Tibial nerve (tissue), 4 donors: ENCODE measurements at places on chromosomes 7 and 10.
A peak's percentile ranks its signal among the peaks of the same experiment; 100 is the strongest.

DNA sequence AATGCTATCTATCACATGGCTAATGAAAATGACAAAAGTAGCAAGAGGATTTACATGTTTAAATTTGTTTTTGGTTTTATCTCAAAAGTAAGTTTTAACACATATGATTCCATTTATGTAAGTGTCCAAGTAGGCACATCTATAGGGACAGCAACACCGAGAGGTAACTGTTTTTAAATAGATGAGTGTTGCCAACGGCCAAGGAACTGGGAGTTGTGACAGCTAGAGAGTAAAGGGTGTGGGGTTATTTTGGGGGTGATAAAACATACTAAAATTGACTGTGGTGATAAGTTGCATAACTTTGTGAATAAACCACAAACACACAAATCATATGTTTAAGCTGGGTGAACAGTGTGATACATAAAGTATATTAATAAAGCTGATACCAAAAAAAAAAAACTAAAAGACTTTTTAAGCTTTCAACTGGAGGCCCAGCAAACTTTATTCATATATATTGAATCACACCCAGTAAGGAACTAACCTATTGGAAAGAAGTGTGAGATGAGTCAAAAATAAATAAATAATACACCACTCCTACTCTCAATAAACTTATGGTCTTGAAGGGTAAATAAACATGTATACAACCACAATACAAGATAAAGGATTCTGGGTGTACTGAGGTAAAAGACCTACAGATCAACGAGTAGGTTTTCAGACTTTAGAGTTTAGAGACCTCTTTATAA, 33.0 kb downstream of the LRRC72 start:
- DNase-seq: no peak

DNA sequence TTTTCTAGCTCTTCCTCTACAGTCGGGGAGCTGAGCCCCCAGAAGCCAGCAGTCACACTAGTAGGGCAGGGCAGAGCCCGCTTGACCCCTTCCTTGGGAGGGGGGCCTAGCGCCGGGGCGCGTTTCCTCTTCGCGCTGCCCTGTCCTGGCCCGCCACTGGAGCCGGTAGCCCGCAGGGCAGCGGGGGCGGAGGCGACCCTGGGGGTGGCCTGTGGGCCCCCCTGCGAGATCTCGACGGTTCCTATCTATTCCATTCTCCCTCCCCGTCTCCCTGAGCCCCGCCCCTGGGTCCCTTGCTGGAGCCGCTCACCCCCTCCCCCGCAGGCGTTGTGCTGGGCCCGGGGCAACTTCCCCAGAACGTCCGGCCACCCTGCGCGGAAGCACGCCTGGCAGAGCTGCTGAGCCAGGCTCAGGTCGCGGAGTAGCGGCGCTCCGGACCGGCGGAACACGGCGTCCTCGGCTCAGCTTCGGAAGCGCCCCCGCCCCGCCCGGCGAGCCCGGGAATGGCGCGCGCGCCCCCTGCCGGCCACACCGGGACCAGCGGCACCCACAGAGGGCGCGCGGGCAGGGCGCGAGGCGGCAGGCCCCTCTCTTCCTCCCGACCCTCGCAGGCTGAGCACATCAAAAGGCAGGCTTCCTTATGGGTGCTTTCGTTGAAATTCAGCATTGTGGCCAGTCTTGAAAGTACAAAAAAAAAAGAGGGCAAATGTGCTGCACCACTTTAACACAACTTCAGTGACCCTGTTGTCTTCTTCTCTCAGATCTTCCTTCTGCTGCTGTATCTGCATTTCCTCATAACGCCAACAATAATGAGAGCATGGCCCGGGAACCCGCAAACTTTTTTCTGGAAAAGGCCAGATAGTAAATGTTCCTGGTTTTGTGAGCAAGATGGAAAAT, 327.6 kb downstream of the TNS3 start:
- DNase-seq: peak; percentile 73

- no peak for DNase-seq
These were observed 441 bp upstream of the VENTX start for GRCh38 chr10:133237241-133237587.

DNA sequence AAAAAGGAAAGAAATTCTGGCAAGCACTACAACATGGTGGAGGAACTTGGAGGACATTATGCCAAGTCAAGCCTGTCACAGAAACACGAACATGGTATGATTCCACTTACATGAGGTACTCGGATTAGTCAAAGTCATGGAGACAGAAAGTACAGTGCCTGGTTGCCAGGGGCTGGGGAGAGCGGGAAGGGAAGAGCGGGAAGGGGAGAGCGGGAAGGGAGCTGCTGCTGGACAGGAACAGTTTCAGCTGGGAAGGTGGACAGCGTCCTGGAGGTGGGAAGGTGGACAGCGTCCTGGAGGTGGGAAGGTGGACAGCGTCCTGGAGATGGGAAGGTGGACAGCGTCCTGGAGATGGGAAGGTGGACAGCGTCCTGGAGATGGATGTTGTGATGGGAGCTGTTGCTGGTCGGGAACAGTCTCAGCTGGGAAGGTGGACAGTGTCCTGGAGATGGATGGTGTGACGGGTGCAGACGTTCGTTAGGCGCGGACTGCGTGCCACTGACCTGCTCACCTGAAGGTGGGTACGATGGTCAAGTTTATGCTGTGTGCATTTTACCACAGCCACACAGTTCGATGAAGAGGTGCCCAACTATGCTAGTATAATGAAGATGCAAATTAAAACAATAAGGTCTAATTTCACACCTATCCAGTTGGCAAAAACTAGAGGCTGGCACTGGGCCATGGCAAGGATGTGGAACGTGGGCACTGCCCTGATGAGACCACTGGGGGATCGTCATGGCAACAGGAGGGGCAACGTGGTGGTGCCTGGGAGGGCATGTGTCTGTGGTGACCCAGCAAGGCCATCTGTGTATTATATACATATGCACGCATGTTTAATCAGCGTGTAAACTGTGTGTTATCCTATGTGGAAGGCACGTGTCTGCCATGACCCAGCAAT, 103.8 kb downstream of the NKX6-2 start:
- DNase-seq: no peak

DNA sequence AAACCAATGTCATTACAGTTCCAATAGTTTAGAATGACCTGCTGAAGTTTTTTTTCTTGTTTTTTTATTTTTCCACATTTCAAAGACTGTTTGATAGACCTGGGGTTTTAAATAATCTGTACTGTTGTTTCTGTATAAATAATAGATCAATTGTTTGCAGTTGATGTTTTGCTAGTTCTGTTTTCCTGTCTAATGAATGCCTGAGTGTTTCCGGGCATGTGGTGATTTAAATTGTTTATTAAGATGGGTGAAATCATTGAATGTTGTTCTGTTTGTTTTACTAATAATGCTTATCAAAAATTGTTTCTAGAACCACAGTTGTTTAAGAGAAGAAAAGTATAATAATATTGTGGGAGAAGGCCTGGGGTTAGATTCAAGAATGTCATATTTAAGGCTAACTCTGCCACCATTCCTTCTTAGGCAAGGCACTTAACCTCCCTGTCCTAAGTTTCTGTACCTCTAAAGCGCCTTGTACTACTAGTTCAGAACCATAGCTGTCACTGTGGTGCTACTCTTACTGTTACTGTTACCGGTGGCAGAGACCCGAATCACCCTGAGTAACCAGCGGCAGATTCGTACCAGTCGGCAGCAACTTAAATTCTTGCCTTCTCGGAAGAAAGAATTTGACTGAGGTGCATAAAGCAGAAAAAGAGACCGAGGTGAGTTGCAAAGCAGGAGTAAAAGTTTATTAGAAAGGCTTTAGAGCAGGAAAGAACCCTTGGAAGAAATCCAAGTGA, 1014.1 kb downstream of the REEP3 start:
- DNase-seq: no peak

DNA sequence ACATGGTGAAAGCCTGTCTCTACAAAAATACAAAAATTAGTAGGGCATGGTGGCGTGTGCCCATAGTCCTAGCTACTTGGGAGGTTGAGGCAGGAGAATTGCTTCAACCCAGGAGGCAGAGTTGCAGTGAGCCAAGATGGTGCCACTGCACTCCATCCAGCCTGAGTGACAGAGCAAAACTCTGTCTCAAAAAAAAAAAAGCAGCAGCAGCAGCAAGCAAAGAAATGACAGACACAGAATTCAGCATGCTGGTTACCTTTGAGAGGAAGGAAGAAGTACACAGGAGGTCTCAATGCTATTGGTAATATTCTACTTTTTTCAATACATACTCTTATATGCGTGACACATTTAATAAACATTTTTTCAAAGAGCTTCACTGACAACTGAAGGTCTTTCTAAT, 81.3 kb downstream of the ZFAND4 start:
- DNase-seq: no peak

GRCh38 chr7:137625197-137625596, 221.6 kb downstream of the DGKI start:
- no peak for DNase-seq

DNA sequence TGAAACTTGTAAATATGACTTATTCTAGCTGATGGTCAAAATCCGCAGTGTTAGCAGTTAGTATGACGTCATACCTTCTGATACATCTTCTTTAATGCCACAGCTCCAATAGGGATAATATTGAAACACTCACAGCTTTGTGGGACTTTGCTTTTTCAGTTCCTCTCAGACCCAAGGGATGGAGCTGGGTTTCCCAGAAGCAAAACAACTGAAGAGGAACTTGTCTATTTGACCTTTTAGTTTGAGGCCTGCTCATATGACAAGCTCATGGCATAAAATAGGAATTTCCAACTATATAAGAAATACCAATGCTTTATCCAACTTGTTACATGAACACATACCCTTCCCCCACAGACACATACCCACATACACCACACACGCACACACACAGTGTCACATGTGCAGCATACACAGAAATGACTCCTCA, 31.6 kb upstream of the C10orf67 start:
- no peak for DNase-seq

DNA sequence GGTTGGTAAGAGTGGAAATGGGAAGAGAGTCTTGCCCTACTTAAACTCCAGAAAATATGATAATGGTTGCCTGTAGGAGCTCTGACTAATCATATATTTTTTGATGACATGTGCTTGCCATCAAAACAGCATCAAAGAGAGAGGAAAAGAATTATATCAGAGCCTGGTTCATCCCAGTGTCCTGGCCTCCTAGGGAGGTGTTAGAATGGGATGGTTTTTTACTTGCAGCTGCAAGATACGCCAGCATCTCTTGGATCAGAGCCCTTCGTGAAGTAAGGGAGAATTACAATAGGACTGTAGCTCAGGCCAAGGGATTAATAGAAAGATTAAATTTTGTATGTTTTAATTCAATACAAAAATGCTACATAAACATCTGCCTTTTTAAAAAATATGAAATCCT, 177.6 kb upstream of the HDAC9 start:
- no peak for DNase-seq

DNA sequence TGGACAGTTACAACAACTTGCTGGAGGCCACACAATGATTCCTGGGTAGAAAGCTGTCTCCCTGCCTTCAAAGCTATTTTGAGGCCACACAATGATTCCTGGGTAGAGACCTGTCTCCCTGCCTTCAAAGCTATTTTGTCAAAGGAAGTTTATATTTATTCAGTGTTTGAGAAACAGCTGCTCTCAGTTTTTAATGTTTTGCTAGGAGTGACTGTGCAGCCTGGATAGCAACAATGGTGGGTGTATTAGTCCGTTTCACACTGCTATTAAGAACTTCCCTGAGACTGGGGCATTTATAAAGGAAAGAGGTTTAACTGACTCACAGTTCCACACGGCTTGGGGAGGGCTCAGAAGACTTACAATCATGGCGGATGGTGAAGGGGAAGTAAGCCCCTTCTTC, 3.9 kb upstream of the SGPL1 start:
- DNase-seq: no peak

DNA sequence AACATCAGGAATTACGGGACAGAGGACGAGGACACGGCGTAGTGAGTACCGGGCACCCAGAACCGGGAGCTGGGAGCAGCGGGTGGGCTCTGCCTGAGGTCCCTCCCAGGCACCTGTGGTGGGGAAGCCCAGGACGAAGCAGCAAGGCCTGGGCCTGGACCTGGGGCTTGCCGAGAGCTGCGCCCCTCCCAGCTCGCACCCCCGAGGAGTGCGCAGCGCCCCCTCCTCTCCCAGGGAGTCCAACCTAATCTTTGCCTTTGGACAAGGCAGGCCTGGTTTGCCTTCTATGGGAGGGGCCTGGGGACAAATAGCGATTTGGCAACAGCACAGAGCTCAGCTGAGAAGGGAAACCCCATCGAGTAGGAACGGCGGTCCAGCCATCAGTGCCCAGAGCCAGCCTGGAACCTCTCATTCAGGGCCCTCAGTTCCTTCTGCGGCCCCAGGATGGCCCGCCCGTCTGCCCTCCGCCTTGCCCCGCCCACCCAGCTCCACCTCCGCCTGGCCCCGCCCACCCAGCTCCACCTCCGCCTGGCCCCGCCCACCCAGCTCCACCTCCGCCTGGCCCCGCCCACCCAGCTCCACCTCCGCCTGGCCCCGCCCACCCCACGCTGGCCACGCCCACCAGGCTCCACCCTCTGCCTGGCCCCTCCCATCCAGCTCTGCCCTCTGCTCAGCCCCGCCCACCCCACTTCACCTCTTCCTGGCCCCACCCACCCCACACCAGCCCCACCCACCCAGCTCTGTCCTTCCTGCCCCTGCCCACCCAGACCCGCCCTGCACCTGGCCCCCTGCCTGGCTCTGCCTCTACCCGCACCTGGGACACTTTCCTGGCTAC, 32.5 kb upstream of the KNDC1 start:
- DNase-seq: no peak

DNA sequence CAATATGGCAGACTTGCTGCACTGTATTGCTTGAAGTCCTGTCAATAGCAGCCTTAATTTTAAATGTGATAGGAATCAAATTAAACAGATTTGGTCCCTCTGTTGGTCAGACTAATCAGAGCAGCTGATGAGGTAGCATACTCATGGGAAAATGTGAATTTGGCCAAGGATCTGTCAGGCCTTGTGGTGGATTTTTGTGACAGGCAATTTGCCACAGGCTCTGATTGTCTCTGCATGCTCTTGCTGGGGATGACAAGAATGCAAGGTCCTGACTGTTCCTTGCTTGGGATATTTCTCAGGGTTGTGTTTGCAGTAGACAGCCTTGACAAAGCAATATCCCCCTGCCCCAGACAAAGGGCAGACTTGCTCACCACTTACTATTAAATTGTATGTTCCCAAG, 41.5 kb upstream of the GARS1 start:
- no peak for DNase-seq

DNA sequence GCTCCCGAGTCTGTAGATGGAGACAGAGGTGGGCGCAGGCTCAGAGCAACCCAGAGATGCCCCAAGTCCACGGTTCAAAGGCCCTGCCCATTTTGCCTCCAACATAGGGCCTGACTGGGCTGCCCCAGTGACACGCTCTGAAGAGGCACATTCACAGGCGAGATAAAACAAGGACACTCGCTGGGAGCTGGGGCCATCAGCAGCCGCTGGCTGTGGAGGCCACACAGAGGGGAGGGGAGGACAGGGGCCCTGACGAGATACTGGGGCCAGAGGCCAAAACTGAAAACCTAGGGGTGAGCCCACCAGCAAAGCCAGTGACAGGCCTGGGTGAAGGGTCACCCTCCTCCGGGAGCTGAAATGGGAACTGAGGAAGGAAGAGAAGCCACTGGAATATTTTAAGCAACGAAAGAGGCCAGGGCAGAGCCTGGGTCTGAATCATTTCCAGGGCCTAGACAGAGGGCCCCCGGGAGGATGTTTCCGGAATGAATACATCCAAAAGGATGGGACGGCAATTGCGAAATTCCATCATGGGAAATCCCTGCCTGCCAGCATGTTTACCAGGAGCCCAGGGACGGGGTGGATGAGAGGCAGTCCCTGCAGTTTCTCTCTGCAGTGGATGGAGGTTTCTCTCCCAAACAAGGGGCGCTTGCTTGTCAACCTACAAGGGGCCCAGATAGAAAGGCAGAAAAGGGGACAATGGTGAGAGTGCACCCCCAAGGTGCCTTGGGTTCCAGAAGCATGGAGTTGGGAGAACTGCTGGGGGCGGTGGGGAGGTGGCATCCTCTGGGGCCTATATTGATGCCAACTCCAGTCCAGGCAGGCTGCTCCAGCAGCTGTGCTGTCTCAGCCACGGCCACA, 29.0 kb upstream of the HSPA12A start:
- DNase-seq: peak; percentile 79
